ENCODE measurements at places on chromosomes 5 and 9.

- no peak for DNase-seq
Measured at GRCh38 chr5:74951865-74952264, 85.7 kb upstream of the FAM169A start.

- no peak for DNase-seq
Measured at GRCh38 chr9:118109542-118109941, 405.3 kb downstream of the TLR4 start.

- no peak for DNase-seq
Measured at GRCh38 chr5:107431536-107431935, 239.2 kb downstream of the EFNA5 start.

DNA sequence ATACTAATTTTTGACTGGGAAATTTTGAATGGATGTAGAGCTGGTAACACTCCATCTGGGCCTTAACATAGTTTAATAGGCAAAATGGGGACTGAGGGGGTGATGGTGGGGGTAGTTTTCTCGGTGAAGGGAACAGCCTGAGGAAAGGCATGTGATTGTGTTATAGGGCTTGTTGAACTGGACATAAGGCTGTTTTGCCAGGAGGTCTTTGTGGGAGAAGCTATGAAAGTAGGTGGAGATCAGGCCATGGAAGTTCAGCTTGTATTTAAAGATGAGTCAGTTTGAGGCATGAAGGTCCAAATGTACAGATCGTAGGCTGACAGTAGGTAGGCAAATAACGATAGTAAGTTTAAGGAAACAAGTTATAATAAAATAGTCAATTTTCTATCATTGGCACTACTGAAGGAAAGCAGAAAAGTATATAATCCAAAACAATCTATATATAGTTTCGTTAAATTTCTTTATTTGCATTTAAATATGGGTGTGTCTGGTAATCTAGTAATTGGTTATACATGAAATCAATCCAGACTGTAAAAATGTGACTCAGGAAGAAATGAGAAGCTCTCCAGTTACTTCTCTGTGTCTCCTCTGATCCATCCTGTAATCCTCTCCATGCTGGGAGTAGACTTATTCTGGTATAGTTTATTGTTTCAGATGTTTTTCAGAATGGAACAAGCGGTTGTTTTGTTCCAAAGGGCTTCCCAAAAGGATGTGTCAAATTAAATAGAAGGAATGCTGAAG, 2.8 kb downstream of the CSNK1G3 start:
- no peak for DNase-seq

DNA sequence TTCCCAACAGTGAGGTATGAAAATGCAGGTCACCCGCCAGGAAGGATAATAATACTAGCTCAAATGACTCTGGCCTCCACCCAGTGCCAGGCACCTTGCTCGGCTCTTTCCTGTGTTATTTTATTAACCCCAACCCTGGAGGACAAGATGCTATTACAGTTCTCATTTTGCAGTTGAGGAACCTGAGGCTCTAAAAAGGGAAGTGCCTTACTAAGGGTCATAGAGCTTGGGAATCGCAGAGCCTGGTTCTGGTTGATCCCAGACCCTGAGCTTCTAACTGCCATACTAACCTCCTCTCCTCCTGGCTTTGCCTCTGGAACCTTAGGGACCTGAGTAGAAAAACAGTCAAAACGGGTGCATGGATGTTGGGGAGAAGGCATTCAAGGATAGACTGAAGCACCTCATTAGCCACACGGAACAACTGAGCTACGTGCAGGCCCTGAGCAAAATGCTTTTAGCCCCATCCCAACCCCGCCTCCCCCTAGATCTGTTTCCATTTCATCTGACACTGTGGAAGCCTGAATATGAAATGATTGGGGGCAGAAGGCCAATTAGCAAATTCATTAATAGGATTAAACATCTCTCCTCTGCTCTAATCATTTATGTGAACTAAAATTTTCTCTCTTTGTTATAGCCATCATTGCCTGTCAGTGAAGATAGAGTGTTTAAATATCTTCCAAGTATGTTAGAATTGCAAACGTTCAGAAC, 7.9 kb downstream of the KCNIP1 start:
- no peak for DNase-seq

DNA sequence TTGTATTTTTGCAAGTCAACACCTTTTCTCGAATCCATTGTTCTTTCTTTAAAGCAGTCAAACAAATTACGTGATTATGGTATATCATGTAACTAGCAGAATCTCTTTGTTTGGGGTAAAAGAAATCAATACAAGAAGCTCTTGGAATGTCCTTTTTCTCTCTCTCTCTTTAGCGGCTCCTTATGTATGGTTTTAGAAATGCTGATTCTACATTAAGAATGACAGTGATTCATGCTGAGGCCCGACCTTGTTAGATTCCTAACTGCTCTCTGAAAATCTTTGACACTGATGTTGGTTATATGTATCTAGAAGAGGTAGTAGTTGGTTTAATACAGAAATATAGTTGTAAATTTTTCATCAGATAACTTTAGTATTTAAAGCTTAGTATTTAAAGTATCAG, 76.4 kb downstream of the SNX24 start:
- DNase-seq = no peak

DNA sequence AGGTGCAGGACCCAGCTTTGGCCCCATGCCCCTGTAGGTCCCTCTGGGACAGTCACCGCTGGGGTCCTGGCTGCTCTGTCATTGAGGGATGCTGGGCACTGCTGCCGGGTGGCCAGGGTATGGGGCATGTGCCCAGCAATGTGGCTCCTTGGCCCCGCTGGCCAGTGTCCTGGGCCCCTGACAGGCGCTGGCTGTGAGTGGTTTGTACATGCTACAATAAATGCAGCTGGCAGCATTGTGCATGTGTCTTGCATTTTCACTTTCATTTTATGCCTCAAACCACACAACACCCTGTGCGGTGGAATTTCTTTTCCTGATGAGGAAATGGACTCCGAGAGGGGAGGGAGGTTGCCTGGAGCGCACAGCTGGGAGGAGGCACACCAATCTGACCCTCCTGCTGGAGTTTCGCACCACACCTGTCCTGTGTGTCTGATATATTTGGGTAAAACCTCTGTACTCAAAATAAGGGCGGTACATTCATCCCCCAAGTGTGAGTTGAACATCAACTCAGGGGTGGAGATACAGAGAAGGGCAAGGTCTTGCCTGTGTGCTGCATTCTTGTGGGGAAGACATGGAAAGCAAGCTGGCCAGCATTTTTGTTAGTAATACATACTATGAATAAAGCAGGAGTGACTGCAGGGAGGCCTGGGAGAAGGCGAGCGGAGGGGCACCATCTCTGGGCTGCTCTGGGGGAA, 11.7 kb downstream of the TSPAN17 start:
- DNase-seq = peak; percentile 40

DNA sequence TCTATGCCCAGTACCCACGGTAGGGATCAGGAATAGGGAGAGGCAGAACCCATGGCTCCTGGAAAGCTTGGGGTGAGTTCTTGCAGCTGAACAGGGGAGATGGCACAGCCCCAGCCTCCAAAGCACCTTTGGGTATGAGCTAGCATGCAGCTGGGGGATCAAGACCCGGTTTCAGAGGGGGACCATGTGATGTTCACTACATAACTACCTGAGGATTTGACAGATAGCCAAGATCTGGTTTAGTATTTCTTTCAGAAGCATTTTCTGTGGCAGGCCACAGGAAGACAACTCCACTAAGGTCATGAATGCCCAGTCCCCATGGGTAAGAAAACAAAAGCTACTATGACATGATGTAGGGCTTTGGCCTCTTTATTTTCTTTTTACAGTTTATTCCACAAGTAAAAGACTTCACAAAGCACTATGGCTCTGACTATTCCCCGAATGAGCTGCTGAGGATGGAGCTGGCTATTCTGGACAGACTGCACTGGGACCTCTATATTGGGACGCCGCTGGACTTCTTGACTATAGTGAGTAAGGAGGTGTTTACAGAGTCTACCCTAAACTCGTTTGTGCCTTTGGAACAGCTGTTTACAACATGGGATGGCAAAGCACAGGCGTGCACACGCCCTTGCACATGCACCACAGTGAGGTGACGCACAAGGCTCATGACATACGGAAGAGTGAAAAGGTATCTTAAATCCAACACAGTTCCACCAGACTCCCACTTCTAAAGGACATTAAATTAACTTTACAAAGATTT, 3.4 kb downstream of the CCNI2 start:
- no peak for DNase-seq

- DNase-seq = no peak
Measured at GRCh38 chr5:5613261-5613990, 190.9 kb downstream of the ICE1 start.

- no peak for DNase-seq
Measured at GRCh38 chr5:179833056-179833708, 12.5 kb downstream of the SQSTM1 start.

- no peak for DNase-seq
Measured at GRCh38 chr5:54022223-54022622, 288.1 kb downstream of the ARL15 start.

DNA sequence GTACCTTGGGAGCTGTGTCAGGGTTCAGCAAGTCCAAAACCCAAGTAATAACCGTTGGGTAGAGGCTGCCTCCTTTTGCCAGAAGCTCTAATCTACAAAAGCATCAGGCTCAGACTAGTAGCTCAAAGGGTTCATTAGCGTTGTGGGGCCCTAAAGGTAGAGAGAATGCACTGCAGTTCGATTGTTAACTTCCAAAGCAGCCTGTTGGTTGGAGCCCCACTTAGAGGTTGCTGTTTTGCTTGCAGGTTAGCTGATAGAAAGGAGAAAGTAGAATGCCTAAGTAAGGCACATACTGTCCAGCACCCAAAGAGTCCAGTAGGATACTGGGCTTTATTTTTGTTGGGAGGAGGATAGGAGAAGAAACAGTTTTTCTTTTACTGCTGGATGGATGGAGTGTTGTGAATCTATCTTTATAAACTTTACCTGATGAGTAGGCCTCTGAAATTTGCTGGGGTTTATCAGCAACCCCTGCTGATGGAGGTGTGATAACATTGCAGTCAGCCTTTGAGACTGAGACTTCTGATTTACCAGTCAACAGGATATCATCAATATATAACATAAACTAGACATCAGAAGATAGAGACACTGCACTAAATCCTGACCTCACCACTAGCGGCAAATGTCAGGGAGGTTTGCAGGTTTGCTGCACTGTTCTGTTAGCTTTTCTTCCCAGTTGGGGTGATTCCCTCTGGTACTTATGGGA, 34.8 kb downstream of the ZNF131 start:
- no peak for DNase-seq

GRCh38 chr5:107557051-107557658, 113.6 kb downstream of the EFNA5 start:
- DNase-seq = no peak

DNA sequence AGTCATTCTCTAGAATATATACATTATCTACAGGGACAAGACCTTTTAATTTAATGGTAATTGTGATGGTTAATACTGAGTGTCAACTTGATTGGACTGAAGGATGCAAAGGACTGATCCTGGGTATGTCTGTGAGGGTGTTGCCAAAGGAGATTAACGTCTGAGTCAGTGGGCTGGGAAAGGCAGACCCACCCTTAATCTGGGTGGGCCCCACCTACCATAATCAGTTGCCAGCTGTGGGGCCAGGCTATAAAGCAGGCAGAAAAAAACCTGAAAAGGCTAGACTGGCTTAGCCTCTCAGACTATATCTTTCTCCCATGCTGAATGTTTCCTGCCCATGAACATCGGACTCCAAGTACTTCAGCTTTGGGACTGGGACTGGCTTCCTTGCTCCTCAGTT, 112.2 kb upstream of the SMC2 start:
- DNase-seq = no peak

- DNase-seq = peak; percentile 6
Measured at GRCh38 chr9:134488331-134489280, 153.0 kb upstream of the COL5A1 start.

DNA sequence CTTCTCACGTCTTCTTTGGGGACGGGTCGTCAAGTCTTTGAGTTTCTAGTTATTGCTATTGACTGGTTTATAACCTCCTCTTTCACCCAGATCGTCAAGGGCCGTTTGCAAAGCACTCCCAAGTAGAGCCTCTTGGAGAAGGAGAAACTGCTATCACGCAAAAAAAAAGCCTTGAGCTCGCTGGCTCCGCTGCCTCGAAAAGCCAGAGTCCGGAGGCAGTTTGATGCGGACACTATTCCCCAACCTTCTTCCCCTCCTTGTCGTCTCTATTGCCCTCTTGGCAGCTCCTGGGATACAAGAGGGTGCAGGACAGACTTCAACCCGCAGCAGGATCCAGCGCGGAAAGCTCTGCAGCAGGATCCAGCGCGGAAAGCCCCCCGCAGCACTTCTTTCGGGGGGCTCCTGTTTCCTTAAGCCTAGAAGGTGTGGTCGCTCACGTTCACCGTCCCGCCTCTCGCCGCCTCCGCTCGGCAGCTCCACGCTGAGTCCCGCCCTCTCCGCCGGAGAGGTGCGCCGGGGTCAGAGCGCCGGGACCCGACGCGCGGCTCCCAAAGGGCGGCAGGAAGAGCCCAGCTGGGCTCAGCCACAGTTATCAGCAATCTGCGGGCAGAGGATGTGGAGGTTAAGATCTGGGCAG, at the start of gene PCDHAC1:
PCDHAC1 (plus strand) TSS at position 494 of the 637 bp plus-strand sequence. CDS start 594 bp downstream, outside the sequence.
- no peak for DNase-seq

DNA sequence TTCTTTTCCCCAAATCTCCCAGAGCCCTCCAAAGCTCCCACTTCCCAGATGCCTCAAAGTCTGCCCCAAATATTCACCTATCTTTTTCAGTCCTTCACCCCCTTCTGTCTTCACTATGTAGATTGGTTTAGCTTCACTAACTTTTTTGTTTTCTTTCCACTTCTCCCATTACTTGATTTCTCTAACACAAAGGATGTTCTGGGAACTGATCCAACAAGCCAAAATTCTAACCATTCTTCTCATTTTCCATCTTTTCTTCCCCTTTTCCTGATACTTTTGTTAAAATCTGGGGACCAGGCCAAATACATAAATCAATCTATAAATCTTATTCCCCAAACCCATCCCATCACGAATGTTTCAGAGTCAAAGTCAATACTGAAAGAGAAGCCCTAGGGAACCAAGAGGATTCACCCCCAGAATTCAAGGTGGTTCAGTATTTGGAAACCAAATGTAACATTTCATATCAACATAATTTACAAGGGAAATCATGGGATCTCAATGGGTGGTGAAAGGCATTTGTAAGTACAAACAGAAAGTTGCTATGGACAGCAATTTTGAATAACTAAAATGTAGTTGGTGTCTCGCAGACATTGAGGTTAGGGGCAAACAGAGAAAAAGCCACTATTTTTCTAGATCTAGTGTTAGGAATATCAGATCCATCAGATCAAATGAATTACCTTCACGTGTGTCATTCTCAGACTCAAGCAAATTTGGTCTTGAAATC, 35.3 kb downstream of the APTX start:
- no peak for DNase-seq

- no peak for DNase-seq
Measured at GRCh38 chr5:113118765-113119164, 142.2 kb downstream of the DCP2 start.

DNA sequence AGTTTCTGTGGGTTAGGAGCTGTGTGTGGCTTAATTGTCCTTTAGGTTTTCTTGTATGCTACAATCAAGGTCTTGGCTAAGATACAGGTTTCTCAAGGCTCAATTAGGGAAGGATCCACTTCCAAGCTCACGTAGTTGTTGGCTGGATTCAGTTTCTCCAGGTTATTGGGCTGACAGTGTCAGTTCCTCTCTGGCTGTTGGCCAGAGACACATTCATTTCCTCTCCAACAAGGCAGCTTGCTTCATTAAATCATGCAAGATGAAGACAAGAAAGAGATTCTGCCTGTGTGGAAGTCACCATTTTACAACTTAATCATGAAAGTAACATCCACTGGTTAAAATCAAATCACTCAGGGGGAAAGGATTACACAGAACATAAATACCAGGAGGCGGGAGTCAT, 275.7 kb upstream of the KIF2A start:
- no peak for DNase-seq
